ENCODE measurements at places on chromosomes 5 and 9.
A peak's percentile ranks its signal among the peaks of the same experiment; 100 is the strongest.

DNA sequence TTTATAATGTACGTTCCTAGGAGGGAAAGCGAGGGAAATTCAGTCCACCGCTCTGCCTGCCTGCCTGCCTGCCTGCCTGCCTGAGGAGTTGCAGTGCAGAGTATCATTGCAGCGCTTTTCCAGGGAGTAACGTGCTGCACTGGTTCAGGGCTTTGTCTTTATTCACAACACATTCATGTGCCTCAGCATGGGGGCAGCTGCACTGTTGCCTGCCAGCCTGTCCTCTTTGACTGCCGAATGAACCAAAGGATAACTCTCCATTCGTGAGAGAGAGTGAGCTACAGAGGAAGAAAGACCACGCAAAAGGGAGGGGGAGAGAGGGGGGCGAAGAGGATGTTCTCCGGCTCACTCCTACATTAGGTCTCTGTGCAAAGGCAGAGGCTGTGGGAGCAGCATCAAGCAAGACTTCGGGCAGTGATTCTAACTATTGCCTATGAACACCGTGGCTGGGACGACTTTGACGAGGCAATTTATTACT lies 791.2 kb downstream of the MAT2B start:
- DNase-seq: peak; percentile 45

DNA sequence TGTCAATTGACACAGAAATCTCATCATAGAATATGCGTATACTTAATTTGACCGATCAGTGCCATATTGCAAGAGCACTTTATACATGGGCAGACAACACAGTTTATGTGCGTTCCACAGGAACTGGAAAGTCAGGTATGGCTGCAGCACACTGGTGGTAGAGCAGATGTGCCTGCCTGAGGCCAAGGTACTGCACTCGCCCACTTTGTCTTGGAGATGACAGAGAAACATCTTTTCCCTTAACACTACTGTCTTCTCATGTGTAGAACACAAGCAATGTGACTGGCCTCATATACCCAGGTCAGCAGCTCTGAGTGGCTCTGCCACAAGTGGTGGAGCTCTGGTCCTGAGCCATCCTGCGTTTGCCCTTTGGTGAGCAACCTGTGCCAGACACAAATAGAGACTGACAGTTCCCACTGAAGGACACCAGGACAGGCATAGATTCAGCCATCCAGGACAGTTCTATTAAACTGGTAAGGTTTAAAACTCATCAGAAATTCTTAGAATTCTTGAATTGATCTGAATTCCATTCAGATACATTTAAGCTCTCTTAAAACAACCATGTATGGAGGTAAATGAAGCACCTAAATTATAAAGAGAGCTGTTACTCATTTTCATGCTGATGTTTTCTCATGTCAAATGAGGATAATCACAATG lies 21.0 kb upstream of the PPP2CA start:
- DNase-seq: no peak

DNA sequence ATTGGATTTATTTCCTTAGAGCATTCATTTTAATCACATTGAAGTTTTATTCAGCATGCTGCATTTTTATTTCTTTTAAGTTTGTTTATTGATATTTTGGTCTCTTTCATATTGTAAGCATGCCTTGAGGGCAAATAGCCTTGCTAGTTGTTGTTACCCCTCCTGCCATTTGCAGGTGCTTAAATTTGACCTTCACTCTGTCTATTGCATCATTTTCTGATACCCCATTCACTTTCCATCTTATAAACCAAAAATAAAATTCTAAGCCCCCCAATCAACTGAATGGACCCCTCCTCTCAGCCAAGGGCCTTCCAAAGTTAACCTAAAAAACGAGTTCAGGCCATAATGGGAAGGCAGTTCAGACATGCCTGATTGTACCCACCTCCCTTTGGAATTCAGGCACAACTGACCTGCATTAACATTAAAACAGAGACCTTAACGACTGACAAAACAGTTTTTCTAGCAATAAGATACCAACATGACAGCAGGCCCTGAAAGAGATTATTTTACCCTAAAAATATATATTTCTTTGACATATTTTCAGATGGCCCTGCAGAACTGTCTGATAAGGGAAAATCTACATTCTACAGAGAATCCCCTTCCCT lies 32.1 kb downstream of the TARS1 start:
- DNase-seq: no peak

- DNase-seq: no peak
Measured at GRCh38 chr9:89407070-89407469, 88.8 kb downstream of the SECISBP2 start.

- no peak for DNase-seq
Measured at GRCh38 chr5:129445379-129445778, 14.7 kb upstream of the ADAMTS19 start.

DNA sequence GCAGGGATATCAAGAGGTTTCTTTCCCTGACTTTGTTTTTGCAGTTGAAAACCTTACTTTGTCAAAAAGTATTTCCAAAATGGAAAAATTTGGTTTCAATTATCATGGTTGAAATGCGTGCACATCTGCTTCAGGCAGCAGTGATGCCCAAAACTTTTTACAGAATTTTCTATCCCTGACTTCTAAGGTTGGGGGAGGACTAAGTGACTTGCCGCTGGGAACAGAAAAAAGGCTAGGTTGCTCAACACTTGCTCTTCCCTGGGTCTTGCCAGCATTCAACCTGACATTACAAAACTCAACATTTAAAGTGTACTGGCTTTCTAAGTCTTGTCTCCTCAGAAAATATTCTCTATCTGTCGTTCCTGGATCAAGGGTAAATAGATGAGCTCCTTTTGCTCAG lies 4.7 kb downstream of the KLHL3 start:
- DNase-seq: no peak
